ENCODE measurements at places on chromosomes 2 and 18. TPM values are rescaled to one million over a fixed set of nuclear protein-coding genes. Genes with fewer than 3 reads are reported as not detected.

- DNase-seq: no peak
These were observed 78.1 kb upstream of the PELI1 start for GRCh38 chr2:64222351-64222750.

The RAX gene
- not detected for total RNA-seq

The MC4R gene
- total RNA-seq: not detected

DNA sequence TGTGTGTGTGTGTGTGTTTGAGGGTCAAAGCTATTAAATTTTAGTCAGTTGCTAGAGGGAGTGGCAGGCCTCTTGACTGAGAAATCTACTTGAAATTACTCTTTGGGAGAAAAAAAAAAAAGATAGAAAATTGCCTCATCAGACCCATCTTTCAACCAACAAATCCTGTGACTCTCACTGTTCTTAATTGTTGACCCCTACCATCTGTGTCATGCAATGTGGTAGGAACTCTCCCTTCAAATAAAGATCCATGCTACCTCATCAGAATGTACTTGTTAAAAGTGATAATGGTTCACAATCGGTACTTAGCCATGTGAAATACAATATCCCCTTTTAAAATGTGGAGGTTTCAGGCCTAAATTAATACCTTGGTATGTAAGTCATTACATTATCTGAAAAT, 670.8 kb upstream of the FANCL start:
- DNase-seq: no peak

DNA sequence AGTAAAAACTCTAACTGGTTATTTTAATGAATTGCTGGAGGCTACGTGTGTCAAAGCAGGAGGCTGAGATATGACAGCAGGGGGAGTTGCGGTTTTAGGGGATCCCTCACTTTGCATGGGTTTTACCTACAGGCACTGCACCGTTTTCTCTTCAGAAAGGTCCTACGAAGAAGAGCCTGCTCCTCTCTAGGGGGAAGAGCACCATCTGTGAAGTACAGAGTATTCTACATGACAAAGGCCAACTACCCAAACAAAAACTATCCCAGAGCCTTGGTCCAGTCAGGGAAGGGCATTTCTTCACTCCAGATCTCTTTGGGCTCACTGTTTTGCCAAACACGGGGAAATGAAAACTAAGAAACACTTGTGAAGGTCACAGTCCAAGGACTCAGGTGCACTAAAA, 696.7 kb upstream of the SOX11 start:
- no peak for DNase-seq

Data from progenitor cell of endocrine pancreas (in vitro differentiated cells).